ENCODE measurements at places on chromosomes 4 and X.

DNA sequence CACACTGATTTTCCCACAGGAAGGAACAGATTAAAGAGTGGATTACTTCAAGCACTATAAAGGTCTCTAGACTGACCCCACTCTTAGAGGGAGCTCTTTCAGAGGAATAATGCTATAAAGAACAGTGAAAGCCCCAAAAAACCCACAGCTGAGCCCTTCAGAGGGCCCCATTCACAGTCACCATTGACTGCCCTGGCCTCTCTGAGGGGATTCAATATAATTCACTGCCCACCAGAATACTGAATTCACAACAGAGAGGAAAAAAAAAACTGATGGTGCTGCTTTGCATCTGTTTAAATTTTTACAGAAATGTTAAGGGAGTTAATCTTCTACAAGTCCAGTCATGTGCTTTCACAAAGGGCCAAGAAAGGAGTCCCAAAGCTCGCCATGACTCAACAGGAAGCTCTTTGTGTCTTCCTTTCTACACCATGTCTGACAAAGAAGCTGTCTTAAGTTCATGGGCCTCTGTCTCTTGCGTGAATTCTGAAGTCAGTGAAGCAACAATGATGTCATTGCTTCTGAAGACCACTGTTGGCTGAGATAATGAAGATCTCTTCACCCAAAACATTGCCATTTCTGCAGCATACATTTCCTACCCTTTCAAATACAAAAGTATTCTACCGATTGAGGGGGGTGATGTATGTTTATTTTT, 174.9 kb downstream of the ADAMTS3 start:
- no peak for DNase-seq

DNA sequence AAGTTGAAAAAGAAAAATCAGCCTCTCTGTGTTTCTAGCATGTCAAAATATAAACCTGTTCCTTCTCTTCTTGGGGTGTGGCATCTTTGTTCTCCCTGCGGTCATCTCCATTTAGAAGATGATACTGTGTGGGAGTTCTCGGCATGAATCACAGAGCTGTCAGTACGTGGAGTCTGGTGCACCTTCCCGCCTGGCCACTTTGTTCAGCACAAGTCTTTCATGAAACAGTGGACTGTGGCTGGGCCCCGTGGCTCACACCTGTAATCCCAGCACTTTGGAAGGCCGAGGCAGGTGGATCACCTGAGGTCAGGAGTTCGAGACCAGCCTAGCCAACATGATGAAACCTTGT, 166.5 kb downstream of the MAML3 start:
- DNase-seq: no peak

DNA sequence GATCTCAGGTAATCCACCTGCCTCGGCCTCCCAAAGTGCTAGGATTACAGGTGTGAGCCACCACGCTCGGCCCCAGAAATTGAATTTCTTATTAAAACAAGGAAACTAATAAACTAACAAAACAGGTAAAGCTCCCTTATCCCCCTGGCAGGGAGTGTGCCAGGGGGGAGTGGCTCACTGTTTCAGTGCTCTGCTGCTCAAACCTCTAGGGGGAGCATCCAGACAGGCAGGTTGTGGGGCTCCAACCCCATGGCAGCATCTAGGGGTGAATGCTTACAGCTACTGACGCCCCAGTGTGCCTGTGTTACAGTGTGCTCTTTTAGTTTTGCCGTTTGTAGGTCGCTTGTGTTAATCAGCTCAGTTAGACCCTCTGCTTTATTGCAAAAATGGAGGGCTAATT, 605.0 kb downstream of the GABRG1 start:
- DNase-seq: no peak

DNA sequence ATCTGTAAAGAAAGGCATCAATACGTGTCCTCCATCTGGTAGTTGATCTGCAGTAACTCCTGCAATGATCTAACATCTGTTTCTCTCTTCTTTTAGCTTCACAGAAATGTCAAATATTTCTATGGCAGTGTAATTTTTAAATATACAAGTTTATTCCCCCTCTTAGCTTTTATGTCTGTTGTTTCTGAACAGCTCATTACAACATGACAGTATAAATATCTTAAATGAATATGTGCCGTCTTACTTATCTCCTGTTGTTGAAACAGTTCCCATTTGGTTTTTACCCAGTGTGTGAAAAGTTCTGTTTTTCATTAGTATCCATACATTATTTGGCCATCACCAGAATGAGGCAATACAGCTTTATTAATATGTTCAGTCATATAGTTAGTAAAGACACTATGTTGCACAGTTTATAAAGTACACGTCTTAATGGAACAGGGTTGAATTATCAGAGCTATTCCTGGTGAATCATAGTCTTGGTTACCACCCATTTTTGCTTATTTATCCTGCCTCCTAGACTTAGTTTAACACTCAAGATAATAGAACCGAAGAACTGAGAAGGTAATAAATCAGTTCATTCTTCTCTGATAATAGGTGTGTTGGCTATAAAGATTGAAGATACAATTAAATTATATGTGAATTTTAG, 321.6 kb downstream of the TENM3 start:
- no peak for DNase-seq

DNA sequence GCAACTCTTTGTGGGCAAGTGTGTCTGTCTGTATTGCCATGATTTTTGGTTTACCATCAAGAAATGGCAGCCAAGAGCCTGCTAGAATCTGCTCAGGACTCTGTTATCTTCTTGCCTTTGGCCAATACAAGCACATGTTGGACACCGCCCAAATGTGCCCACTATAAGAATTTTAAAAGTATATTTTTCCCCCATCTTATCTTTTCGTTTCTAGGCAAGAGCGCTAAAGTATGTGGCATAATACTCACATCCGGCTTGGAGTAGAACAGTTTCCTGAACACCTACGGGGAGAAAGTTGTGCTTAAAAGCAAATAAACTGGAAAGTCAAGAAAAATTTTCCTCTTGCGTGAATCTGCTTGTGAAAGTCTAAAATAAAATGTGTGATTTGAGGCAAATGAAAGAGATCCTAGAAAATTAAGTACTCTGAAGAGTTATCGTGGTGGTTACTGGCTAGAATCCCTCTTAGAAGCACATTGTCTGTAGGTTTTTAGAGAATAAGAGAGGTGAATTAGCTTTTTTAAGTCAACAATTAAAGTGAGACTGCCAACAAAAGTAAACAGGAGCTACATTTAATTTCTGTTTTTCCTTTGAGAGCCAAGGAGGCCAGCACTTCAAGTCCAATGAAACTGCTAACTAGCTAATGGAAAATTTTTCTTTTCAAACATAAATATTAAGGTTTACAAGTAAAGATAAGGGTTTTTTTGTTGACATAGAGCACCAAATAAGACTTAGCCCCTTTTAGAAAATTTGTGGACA, 220.2 kb downstream of the SOWAHB start:
- no peak for DNase-seq

DNA sequence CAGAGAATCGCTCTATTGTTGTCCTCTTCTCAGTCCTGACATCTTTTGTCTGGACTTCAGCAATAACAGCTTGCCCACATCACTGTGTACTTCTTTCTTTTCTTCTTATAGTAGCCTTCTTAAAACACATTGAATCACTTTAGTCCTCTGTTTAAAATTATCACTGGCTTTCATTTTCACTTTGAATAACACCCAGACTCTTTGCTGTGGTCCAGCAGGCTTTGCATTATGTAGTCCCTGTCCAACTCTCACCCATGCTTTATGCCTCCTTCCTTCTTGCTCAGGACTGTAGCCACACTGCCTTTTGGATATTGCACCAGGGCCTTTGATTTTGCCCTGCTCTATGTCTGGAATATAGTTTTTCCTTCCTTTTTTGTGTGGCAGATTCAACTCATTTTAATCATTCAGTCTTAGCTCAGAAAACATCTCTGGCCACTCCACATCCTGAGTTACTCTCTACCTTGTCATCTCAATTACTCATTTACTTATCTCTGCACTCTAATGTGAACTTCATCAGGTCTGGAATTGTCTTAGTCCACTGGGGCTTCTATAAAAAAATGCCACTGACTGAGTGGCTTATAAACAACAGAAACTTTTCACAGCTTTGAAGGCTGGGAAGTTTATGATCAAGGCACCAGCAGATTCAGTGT, 168.2 kb downstream of the C4orf33 start:
- no peak for DNase-seq

DNA sequence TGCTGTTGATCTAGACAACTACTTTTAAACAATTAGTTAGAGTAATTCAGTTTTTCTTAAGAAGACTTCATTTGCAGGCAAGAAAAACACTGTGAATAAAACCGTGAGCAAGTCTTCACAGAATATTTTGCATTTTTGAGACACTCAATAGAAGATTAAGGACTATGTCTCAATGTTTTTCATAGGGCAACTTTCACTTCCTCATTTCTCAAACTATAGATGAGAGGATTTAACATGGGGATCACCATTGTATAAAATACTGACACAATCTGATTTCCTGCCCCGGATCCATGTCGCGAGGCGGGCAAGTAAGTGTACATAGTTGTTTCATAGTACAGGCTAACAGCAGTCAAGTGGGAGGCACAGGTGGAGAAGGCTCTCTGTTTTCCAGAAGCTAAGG, 108.8 kb upstream of the IGSF1 start:
- no peak for DNase-seq

DNA sequence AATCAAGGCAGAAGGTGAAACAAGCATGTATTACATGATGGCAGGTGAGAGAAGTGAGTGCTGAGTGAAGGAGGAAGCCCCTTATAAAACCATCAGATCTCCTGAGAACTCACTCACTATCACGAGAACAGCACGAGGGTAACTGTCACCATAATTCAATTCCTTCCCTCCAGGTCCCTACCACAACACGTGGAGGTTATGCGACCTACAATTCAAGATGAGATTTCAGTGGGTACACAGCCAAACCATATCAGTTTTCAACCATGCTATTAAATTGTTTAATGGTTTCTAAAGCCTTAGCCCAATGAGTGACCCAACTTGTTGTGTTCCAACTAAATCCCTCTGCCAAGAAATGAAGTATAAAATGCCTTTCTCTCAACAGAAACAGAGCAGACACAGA, 519.8 kb downstream of the GBA3 start:
- no peak for DNase-seq

DNA sequence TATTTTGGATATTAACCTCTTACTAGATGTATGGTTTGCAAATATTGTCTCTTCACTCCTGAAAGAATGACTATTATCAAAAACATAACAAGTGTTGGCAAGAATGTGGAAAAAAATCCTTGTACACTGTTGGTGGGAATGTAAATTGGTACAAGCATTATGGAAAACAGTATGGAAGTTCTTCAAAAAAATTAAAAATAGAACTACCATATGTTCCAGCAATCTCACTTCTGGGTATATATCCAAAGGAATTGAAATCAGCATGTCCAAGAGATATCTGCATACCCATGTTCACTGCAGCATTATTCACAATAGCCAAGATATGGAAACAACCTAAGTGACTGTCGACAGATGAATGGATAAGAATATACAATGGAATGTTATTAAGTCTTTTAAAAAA, 61.6 kb upstream of the KIT start:
- DNase-seq: no peak

All from NCI-H1694 treated with DMSO at 0.1 percent for 48 hours (cell line).